ENCODE measurements at places on chromosomes 3 and 15. TPM values are rescaled to one million over a fixed set of nuclear protein-coding genes. Genes with fewer than 3 reads are reported as not detected.
A peak's percentile ranks its signal among the peaks of the same experiment; 100 is the strongest.

The SLITRK3 gene
- total RNA-seq: not detected

The CHRNA5 gene
- not detected for total RNA-seq

DNA sequence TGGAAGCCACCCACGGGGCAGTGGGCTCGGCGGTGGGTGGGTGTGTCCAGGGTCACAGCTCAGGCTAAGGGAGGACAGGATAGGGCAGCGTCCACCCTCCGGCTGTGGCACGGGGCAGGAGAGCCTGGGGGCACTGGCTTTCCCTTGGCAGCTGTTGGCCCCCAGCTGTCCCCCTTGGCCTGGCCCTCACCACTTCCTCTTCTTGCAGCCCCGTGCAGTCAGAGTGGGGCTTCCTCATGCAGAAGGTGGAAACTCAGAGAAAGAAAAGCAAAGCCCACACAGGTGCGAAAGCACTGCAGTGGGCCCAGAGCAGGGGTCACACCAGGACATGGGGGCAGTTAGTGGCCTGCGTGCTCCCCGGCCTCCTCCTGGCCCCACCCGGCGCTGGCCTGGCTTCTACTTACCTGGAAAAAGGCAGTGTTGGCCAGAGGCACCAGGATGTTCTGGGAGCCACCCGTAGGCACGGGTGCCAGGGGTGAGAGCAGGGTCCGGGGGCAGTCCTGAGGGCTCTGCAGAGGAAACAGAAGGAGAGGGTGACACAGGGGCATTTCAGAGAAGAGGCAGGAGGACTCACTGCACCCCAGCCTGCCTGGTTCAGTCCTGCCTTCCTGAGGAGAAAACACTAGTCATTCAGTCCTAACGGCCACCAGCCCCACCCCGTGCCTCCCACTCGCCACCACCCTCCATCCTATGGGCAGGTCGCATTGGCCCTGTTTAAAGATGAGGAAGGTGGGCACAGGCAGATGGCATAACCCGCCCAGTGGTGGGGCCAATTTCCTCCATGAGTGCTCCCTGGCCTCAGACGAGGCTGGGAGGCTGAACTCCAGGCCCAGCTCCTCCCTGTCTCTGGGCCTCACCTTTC lies 28.3 kb downstream of the PLXND1 start:
- no peak for DNase-seq

- DNase-seq: no peak
Observed at GRCh38 chr3:61158216-61158615, 93.0 kb downstream of the FHIT start.

The GOLGA8J gene
- total RNA-seq: 0.75 TPM

DNA sequence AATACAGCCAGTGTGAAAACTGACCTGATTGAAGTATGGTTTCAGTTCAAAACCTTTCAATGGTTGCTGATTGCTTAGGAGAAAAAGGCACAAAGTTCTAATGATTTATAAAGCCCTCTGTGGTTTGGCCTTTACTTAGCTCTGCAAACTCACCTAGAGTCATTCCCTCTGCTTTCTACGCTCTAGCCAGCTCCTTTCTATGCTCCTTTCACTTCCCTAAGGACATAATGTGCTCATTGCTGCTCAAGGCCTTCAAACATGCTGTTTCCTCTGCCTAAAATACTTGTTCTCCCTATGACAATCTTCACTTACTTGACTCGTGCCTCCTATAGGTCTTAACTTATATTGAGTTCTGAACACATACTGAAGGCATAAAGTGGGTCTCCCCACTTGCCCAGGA lies 19.0 kb downstream of the RPL39L start:
- DNase-seq: no peak

- DNase-seq: no peak
Observed at GRCh38 chr3:72629191-72629631, 219.0 kb downstream of the SHQ1 start.

DNA sequence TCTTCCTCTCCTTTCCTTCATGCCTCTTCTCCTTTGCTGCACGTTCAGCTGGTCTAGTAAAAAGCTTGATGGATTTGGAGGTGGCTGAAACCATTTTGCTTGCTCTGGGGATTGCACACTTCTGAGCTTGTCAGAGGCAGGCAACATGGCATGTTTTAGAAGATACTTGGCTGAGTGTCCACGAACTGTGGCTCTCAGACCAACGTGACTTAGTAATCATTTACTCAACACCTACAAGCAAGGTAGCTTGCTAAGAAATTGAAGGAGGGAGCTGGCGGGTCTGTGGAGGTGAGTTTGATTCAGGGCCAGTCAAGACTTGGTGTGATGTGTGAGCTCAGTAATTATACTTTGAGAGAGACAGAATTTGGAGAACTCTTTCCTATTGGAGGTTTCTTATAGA lies 196.0 kb downstream of the LPP start:
- no peak for DNase-seq

GRCh38 chr15:85426481-85426880 lies 46.1 kb downstream of the AKAP13 start:
- no peak for DNase-seq

The DAZL gene
- total RNA-seq: not detected

DNA sequence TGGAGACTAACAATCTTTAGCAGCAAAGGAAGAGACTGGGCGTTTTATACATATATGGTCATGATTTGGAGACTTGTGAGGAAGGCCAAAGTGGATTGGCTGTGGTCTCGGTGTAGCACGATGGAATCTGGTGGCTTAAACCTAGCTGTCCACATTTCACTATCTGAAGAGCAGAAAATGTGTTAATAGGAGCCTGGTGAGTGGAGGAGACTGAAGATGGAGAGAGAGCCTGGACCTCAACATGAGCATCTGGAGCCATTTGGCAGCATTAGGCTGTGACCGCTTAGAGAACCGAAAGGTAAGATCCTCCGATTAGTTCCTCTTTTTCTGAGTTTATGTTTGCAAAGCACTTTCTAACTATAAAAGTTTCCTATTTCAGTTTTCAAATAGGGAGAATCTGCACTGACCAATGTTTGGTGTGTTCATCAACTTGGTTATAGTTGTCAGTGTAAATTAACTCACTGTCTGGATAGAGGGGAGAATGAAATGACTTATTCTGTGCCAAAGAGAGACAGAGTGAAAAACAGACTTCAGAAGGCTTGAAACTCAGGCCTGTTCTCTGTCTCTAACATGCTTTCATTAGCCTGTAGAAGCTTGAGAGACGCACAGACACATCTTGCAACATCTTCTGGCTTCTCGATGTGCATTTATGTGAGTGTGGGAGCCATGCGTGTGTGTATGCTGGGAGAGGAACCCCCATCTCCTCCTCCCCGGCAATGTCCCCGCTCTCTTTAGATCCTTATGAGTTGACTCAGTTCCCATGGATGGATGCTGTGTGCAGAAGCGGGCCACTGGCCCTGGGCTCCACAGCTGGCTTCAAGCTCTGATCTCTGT lies 244.7 kb upstream of the TBL1XR1 start:
- DNase-seq: no peak

DNA sequence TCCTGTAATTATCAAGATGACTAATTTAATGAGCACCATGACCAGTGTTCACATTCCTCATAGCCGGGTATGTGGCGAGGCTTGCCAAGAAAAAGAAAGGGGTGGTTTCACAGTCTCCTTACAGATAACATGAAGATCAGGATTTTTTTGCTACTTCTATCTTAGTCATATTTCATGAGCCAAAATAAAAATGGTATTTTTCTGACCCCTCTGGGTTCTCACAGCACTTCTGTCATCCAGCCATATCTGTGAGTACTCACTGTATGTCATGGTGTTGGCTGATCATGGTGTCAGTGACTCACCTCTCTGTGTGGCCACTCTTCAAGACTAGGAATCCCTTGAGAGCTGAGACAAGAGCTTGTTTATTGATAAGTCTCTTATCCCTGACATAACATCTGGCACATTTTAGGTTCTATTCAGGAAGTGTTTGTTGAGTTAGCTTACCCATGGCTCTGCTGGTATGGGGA lies 130.5 kb upstream of the LMCD1 start:
- DNase-seq: no peak

- DNase-seq: no peak
Observed at GRCh38 chr3:189862385-189862998, 231.3 kb downstream of the TP63 start.

- no peak for DNase-seq
Observed at GRCh38 chr3:88005066-88005465, 53.7 kb downstream of the CGGBP1 start.

GRCh38 chr3:50167069-50167840 lies 12.1 kb downstream of the SEMA3F start:
- DNase-seq: no peak

- DNase-seq: no peak
Observed at GRCh38 chr15:75620058-75620820, 5.3 kb downstream of the SNUPN start.

GRCh38 chr3:160012108-160012507 lies 23.5 kb downstream of the IL12A start:
- DNase-seq: no peak

- no peak for DNase-seq
Observed at GRCh38 chr15:55247311-55247710, 42.3 kb downstream of the RAB27A start.

DNA sequence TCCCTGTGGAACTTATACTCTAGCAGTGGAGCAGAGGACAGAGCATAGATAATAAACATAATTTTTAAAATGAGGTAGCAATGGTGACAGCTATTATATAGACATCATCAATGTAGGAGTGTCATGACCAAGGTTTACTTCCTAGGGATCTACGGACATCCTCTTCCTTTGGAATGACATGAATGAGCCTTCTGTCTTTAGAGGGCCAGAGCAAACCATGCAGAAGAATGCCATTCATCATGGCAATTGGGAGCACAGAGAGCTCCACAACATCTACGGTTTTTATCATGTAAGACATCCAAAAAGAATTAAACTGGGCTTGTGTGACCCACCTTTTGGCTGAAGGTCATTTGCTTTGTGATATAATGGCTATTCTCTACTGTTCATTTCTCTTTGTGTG lies 30.1 kb upstream of the CAPN3 start:
- no peak for DNase-seq

DNA sequence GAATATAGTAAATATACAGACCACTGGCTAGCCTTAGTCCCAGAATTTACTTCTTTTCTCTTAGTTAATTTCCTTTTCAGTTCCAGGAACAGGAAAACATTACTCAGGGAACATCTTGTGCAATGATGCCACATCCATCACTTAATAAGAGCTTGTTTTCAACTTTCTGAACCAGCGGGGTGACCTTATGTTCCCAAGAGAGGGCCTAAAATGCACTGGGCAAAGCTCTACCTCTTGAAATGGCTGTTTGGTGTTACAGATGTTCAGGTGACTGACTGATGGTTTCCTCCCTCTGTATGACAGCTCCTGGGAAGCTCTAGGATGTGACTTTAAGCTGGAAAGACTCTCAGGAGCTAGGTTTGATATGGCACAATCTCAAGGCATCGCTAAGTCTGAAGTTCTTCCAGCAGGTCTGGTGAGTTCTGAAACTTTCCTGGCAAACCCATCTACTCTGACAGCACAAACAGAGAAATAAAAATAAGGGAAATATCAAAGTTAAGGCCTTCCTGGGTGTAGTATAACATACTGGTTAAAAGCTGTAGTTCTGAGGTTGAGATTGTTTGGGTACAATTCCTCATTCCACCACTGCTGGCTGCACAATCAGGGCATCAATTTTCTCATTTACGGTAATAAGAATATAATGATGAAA lies 98.6 kb downstream of the ZIC1 start:
- DNase-seq: no peak

The SCAANT1 gene
- not detected for total RNA-seq

The GCNT3 gene
- total RNA-seq: not detected

DNA sequence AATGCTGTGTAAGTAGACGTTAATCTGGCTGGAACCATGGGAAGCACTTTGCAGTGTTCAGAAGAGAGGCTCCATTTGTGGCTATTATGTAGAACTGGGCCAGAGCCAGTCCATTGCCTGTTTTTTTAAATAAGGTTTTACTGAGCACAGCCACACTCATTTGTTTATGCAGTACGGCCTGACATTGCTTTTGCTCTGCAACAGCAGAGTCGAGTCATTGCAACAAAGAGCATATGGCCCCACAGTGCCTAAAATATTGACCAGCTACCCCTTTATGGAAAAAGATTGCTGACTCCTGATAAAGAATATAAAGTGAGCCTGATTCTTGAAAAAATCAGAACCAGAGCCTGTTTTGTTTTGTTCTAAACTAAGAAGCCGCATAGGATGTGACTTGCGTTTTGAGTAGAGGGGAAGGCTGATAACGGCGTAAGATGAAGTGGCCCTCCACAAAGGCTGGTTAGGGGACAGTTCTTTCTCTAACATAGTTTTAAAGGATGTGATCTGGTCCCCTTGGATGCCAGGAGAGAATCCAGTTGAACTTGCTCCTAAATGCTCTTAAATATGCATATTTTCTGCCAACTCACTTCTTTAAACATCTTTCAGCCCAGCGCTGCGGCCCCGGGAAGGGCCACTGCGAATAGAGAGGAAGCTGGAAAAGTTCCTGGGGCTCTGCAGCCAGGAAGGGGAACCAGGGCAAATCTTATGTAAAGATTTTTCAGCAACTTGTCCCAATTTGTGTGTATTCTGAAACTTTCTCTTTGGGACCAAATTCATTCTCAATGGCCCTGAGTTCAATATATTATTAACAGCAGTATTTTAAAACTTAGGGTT lies 64.5 kb downstream of the GLDN start:
- no peak for DNase-seq

- peak; percentile 22 for DNase-seq
Observed at GRCh38 chr15:70347321-70348225, 249.9 kb upstream of the TLE3 start.

DNA sequence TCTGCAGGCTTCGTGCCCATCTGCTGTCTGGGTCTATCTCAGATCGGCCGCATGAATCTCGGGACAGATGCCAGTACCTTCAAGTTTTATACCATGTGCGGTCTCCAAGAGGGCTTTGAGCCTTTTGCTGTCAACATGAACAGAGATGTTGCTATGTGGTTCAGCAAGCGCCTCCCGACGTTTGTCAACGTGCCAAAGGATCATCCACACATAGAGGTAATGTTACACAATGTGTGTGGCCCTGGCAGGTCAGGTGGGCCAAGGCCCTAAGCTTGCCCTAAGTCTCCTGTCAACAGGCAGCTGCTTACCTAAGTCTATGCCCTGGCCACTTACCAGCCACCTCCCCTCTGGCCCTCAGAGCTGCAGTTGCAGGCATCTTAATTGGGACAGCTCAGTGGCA lies 324.0 kb upstream of the CHRM5 start:
- no peak for DNase-seq

The GLDN gene
- 3.4 TPM for total RNA-seq

- DNase-seq: no peak
Observed at GRCh38 chr3:115272036-115272824, 125.1 kb upstream of the ZBTB20 start.

Data from ascending aorta (tissue), 2 donors.